ENCODE measurements at places on chromosomes 16 and 17.

GRCh38 chr17:17628388-17629008 is 37.0 kb upstream of the PEMT start:
- no peak for DNase-seq

- no peak for DNase-seq
Measured at GRCh38 chr16:84999200-84999599, 12.1 kb downstream of the ZDHHC7 start.

DNA sequence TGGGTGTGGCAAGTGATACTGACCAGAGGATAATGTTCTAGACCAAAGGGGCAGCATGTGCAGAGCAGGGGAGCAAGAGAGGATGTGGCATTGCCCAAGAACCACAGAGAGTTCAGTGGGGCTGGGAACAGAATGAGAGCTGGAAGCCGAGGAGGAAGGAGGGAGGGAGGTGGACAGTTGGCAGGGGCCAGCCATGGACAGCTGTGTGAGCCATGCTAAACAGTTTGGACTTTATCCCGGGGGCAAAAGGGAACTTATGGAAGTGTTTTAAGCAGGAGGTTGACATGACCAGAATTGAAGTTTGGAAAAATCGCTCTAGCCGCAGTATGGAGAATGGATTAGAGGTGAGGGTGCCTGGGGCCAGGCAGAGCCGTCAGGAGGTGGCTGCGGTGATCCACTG is 29.4 kb upstream of the TMEM132E start:
- DNase-seq = no peak

- no peak for DNase-seq
Measured at GRCh38 chr16:80380514-80380913, 160.3 kb upstream of the DYNLRB2 start.

- DNase-seq = no peak
Measured at GRCh38 chr16:733382-734207, 6.7 kb downstream of the HAGHL start.

GRCh38 chr17:5582209-5583185 is 1.8 kb downstream of the NLRP1 start:
- DNase-seq = no peak

DNA sequence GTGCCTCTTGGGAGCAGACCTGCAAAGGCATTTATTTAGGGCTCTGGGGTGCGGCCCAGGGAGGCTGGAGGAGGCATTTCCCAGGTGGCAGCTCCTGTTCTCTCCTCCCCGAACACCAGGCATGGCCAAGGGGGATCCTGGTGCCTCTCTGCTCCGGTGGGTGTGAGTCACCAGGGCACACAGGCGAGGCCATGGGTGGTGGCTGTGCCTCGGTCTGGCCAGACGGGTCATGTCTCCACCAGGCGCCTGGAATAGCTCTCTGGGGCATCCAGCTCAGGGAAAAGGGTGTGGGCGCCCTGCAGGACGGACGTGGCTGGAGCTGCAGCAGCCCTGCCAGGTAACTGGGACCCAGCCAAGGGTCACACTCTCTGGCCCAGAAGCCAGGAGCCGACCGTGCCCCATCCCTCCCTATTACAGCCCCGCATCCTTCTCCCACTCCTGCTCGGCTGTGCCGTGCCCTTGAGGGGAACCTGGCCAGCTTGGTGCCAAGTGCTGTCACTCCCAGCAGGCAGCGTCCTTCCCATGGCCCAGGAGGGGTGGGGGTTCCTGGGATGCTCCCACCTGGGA is 25.8 kb downstream of the SOX8 start:
- DNase-seq = no peak

GRCh38 chr17:43709210-43709609 is 47.5 kb upstream of the MEOX1 start:
- no peak for DNase-seq

GRCh38 chr17:70517816-70518215 is 348.5 kb downstream of the KCNJ2 start:
- DNase-seq = no peak

DNA sequence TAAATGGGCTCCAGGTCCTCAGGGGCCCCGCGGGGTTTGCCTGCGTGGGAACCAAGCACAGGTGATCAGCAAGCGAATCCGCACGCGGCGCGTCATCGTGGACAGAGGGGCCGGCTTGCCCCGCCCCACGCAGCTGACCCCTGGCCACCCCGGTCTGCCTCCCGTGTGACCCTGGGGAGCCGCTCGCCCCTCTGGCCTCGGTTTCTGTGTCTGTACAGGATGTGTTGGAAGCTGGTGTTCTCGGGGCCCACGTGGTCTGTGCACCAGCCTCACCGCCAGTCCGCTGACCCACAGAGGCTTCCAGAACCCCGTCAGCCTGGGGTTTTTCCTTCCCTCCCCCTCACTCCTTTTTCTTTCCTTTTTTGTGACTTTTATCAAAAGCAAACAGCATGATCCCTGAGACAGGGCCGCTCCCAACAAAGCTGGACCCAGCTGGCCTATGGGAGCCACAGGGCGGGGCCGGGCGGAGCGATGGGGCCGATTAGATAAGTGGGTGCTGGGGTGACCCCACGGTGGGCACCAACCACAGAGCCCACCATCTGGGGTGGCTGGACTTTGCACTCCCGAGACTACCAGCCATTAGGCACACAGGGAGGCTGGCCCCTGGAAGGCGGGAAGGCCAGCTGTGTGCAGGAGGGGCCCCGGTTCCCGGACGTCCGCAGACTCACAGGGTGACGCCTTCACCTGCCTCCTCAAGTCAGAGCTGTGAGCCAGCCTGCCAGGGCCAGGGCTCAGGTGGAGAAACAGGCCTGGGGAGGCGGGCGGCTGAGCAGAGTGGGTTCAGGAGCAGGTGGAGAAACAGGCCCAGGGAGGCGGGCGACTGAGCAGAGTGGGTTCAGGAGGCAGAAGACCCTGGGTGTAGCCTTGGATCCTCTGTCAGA is 56.0 kb downstream of the ZFPM1 start:
- no peak for DNase-seq

DNA sequence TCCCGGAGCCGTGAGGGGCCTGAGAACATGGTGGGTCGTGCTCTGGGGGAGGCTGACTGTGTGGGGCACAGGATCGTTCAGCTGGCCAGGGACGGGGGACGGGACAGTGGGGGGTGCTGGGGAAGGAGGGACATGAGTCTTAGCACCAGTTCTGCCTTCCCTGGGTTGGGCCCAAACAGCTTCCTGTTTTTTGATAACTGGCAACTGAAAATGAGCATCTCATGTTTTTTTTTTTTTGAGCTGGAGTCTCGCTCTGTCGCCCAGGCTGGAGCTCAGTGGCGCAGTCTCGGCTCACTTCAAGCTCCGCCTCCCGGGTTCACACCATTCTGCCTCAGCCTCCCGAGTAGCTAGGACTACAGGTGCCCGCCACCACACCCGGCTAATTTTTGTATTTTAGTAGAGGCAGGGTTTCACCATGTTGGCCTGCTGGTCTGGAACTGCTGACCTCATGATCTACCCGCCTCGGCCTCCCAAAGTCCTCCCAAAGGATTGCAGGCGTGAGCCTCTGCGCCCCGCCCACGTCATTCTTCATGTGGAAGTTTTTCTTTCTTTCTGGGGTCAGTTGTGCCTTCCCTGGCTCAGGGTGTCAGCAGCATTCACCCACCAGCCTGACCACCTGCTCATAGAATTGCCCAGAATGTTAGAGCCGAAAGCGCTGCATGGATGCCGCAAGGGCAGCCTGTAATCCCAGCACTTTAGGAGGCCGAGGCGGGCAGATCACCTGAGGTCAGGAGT is 6.4 kb downstream of the ASPSCR1 start:
- no peak for DNase-seq

DNA sequence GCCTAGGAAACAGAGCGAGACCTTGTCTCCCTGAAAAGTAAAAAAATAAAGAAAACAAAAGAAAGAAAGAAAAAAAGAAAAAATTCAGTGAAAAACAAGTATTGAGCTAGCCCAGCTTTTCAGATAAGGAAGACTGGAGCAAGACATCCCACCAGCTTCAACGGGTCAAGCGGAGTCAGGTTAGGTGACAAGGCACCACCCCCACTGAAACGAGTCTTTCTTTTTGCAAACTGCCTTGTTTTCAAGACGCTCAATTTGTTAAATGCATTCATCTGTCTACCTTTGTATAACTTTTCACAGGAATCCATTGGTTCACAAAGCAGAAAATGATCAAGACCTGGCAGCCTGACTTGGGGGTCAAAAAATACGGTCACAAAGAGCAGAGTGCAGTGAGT is 10.7 kb upstream of the AXIN2 start:
- no peak for DNase-seq

- no peak for DNase-seq
Measured at GRCh38 chr17:57577751-57578607, 167.1 kb downstream of the CCDC182 start.

- DNase-seq = no peak
Measured at GRCh38 chr16:48317614-48318315, 67.4 kb downstream of the SIAH1 start.

DNA sequence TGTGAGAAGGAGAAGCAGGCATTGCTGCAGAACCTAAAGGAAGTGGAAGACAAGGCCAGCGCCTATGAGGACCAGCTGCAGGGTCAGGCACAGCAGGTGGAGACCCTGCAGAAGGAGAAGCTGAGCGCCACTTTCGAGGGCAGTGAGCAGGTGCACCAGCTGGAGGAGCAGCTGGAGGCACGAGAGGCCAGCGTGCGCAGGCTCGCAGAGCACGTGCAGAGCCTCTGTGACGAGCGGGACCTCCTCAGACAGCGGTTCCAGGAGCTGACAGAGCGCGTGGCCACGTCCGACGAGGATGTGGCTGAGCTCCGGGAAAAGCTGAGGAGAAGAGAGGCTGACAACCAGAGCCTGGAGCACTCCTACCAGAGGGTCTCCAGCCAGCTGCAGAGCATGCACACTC is 41.5 kb downstream of the PLD6 start:
- DNase-seq = no peak

Measured in left renal pelvis (tissue), 4 donors.